ENCODE measurements at places on chromosomes 7 and 10.

GRCh38 chr7:7785344-7785973, 67.1 kb upstream of the RPA3 start:
- DNase-seq = no peak

DNA sequence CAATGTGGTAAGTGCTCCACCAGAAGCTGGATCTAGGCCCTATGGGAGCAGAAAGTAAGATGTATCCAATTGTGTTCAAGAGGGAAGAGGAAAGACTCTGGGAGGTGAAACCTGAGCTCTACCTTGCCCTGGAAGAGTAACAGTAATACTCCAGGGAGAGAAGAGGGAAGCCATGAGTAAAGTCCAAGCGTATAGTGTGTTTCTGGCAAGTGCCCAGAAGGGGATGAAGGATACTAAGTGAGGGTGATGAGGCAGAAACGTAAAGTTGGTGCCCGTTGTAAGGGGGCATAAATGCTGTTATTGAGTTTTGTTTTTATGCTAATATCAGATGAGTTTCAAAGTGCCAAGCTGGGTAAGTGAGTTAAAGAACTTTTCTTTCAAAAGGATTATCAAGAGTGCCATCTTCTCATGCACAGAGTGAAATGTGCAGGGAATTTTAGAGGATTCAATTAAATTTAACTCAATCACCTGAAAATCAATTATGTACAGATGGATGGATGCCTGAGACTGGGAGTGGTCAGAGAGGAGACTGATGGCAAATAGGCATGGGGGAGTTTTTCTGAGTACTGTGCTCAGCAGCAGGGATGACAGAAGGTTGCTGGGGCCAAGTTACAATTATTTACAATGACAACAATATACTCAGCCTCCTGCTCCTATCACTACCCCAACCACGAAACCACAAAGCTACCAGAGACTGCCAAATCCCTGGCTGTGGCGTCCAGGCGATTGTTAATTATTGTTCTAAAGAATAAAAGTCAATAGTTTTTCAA, 123.3 kb upstream of the LAMB4 start:
- no peak for DNase-seq

DNA sequence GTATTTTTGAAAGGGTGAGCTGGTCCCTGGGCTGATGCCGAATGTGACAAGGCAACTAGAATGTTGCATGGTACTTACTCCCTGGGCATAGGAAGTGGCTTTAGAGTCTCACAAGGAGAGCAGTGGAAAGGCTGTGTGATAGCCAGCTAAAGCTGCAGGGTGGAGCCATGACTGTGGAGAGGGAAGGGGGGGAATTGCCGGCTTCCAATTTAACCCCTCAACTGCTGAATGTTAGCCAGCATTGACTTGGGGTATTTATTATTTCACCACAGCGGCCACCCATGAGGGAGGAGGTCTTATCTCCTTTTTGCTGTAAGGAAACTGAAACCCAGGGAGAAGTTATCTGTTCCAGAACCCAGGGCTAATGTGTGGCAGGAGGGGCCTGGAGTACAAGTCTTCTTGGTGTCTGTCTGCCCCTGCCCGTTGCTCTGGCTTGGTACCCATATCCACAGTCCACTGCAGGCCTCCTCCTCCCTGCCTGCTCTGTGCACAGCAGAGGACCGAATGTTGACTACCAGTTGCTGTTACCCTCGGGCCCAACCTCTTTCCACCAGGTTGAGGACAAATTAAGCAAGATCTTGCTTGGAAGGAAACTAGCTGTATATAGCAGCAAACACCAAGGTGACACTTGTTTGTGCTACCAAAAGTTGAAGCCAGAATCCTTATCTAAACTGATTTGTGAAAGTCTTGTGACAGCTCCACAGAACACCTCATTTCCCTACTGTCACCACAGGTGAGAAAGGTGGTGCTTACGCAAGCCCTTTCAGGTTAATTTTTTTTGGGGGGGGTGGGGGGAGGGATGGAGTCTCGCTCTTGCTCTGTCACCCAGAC, 37.6 kb downstream of the WBP1L start:
- no peak for DNase-seq

- DNase-seq = no peak
Measured at GRCh38 chr10:84337199-84337598, 8.8 kb downstream of the CCSER2 start.

DNA sequence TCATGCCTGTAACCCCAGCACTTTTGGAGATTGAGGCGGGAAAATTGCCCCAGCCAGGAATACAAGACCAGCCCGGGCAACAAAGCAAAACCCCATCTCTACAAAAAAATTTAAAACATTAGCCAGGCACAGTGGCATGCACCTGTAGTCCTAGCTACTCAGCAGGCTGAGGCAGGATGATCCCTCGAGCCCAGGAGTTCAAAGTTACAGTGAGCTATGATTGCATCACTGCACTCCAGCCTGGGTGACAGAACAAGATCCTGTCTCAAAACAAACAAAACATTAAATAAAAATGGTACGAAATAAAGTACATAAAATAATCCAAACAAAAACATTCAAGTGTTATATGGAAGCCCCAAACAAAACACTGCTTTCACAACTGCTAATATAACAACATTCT, 125.0 kb downstream of the SNX13 start:
- DNase-seq = no peak

- DNase-seq = no peak
Measured at GRCh38 chr10:49560526-49560925, 21.6 kb upstream of the ERCC6 start.

- no peak for DNase-seq
Measured at GRCh38 chr7:37432281-37432920, 16.3 kb downstream of the ELMO1 start.

DNA sequence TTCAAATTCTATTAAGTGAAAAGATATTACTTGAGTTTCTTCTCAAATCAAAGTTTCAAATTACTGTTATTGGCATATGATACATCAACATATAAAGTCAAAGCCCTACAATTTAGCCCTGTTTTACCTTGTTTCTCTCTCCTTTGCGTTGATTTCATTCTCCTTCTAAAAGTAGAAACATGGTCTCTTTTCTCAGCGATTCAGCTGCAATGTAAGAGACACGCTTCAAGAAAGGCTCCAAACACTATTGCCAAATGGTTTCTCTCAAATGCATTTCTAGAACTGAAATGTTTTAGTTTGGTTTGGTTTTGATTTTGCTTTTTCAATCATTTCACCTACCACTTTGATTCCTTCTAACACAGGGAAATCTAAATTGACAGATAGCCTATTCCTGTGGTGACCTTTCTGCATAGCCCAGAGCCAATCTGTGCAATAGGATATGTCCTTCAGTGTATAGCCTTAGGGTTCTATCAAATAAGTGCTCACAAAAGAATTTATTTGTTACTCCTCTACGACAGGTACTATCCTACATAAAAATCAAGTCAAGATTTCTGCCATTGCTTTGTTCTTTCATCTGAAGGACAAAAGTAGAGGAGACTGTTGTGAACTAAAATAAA, 47.3 kb downstream of the CTNNA3 start:
- DNase-seq = no peak

DNA sequence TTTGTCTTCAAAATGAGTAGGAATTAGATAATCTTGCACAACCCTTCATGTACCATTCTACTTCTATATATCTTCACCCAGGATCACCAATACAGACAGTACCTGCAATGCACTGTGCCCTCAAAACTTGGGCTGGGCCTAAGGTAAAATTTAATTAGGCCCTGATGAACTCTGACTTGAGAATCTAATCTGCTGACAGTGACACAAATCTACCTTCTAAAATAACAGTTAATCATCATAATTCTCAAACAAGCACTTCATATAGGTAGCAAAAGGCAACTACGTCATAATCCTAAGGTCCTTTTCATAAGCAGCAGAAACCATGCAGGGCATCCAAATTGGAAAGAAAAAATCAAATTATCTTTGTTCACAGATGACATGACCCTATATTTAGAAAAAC, 4.1 kb downstream of the ZNF25 start:
- DNase-seq = no peak

DNA sequence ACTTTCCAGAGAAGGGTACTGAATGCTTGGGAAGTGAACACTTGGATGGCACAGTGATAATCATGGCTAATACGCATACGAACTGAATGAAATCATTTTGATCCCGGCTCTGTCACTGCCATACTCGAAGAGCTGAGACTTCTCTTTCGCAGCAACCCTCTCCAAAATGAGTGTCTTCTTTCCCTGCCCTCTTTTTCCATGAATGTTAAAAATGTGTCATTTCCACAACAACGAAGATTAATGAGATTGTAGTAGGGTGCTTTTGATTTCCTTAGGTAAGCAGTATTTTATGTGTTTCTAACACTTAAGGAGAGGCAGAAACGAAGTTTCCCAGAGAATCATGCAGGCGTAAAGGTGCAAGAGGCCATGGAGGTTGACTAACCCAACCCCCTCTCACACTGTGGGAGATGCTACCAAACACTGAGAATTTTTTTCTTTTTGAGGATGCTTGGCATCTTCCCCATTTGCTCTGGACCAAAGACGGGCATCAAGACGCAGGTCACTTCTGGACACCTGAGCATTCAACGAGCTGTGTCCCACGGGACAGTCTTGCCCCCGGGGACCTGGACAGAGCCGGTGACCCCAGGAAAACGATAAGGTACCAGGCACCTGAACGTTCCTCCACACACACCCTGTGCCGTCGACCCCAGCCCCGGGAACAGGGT, 823 bp downstream of the COPG2 start:
- peak; percentile 7 for DNase-seq

- no peak for DNase-seq
Measured at GRCh38 chr10:86366033-86366901, at the start of gene GRID1. Gene GRID1, minus strand, starts transcription at chr10:86366795.

DNA sequence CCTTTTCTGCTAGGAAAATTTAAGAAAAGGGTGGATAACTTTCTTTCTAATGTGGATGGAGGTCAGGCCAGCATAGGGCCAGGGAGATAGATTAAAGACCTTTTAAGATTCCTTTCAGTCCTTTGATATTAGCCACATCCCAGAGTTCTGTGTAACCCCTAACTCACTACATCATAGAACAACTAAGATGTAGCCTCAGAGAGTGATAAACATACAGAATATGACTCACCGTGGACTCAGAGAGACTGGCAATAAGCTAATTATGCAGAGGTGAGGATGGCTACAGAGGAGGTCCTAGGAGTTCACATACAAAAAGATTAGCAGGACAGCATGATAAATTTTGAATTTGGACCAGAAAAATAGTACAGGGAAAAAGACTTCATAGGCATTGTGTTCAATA, 141.0 kb downstream of the AOAH start:
- DNase-seq = no peak

GRCh38 chr7:3164380-3164792, 120.7 kb upstream of the CARD11 start:
- DNase-seq = no peak

GRCh38 chr10:23139677-23140076, 44.3 kb downstream of the MSRB2 start:
- no peak for DNase-seq

DNA sequence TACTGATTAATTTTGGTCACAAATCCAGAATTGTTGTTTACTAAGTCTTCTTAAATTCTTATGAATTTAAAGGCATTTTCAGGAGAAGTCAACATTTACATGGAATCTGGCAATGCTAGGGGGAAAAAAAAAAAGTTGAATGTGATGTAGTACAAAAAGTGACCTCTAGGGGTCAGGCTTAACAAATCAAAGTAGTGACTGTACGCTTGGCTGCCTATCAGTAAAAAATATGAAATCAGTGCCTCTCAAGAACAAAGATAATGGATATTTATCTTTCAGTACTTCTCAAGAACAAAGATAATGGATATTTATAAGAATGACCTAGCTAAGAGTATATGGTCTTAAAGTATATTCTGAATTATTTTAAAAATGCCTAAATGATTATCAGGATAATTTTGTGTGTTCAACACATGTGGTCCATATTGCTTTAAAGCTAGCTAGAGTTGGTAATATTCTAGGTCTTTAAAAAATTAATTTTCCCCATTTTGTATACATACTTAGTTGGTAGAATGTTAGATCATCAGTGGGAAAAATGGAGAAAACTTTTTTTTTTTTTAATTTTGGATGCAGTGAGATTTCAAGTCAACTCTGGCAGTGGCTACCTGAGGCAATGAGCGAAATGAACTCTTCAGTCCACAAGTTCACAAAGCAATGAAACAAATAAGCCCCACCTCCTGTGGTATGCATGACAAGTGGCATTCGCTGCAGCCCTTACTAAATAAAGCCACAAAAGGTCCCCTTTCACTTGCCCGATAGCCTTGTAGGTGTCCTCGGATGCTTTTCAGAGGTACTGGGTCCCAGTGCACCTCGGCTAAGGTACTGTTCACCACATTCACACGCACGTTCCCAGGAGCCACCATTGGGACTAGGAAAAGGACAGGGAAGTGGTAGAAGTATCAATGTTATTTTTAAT, 51.2 kb upstream of the LAMB4 start:
- peak; percentile 36 for DNase-seq

- DNase-seq = no peak
Measured at GRCh38 chr7:142896151-142896550, 10.6 kb upstream of the TRPV6 start.

DNA sequence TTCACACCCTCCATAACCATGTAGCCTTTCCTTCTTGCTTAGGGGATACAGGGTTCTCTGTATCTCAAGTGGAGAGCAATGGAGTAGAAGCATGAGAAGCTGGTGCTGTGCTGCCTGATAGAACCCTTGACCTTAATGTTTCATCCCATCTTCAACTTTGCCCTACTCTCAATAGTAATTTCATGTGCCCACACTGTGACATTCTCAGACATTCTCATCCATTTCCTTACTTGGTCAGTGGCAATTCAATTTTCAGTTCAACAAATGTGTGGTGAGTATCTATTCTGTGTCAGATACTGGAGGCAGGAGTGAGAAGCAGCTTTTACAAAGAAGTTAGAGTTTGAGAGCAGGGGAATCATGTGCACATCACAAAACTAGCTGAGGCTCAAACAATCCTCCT, 16.1 kb downstream of the STRIP2 start:
- no peak for DNase-seq
